ENCODE measurements at places on chromosomes 2 and 18. TPM values are rescaled to one million over a fixed set of nuclear protein-coding genes. Genes with fewer than 3 reads are reported as not detected.

DNA sequence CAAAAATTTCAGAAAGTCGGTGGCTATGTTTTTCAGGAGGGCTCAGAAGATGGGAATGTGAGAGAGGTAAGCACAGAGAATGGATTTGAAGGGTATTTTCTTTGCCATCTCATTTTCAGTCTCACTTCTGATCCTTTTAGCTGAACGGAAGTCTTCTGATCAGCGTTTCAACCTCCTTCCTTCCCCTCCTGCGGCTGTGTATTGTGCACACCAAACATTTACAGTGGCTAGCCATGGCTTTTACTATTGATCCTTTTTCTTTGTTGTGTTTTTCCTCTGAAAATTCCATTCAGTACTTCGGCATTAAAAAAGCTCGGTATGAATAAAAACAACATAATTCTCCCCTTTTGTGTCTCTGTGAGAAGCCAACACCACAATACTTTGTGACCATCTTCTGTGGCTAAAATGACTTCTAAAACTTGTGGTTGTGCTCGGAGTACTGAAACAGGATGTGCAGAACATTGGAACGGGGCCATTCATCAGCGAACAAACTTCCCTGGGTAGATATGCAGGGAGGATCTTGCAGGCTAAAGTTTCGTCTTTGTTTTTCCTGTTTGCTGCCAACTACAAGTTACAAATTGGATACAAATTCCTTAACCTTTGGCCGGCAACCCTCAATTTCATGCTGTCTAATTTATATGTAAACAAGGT, 260.8 kb upstream of the FAM98A start:
- DNase-seq: no peak

- DNase-seq: peak; percentile 11
These were observed 546.3 kb upstream of the ZEB2 start for GRCh38 chr2:145066151-145066661.

- peak; percentile 3 for DNase-seq
These were observed 633.2 kb upstream of the PKDCC start for GRCh38 chr2:41414486-41415230.

TGFA gene
- total RNA-seq: 24.7 TPM

STPG4 gene
- total RNA-seq: 0.63 TPM

Data from mucosa of descending colon (tissue), 3 donors.